ENCODE measurements at places on chromosomes 16 and 17.

DNA sequence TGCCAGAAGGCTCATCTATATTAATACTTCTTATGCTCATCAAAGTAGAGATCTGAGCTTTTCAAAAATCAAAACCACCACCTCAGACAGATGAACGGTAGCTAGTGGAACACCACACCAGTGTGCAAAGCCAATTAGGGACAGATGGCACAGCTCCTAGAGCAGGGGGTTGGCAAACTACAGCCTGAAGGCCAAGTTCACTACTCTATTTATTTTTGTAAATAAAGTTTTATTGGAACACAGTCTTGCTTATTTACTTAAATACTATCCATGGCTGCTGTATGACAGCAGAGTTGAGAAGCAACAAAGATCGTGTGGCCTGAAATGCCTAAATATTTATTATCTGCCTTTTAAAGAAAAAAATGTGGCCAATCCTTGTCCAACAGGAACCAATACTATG, 56.8 kb downstream of the AMFR start:
- DNase-seq: no peak

- DNase-seq: no peak
Observed at GRCh38 chr17:69763503-69763902, 311.5 kb upstream of the KCNJ16 start.

DNA sequence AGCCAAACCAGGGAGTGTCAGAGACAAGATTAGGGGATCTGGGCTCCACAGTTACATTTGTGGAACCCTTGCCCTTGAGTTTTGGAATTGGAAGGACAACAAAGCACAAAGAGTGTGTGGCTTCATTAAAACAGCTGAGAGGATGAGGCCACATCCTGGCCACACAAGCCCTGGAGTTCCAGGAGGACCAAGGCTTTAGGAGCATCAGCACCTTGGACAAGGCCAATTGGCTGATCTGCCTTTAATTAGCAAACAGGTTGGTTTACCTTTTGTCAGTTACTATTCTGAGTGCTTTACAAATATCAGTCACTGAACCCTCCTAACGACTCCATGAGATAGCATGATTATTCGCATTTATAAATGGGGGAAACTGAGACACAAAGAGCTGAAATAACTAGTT, 54.7 kb downstream of the SLC6A2 start:
- DNase-seq: peak; percentile 41

- no peak for DNase-seq
Observed at GRCh38 chr17:46124695-46125592, 68.3 kb downstream of the KANSL1 start.

GRCh38 chr16:67699265-67699664, 19.9 kb downstream of the GFOD2 start:
- no peak for DNase-seq

DNA sequence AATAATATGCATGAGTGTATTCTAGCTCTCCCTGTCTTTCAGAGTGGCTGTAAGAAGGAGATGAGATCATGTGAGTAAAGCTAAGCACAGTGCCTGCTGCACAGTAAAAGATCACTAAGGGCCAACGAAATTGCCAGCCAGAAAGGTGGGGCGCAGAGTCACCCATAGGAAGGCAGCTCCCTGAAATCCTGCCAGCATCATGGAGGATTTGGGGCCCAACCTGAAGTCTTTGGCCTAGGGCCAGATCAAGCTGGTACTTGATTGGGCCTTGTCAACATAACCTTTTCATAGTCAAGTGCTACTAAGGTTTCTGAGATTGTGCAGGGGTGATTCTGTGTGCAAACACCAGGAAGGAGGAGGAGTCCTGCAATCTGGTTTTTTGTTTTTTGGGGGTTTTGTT, 16.5 kb downstream of the SCNN1B start:
- DNase-seq: no peak

DNA sequence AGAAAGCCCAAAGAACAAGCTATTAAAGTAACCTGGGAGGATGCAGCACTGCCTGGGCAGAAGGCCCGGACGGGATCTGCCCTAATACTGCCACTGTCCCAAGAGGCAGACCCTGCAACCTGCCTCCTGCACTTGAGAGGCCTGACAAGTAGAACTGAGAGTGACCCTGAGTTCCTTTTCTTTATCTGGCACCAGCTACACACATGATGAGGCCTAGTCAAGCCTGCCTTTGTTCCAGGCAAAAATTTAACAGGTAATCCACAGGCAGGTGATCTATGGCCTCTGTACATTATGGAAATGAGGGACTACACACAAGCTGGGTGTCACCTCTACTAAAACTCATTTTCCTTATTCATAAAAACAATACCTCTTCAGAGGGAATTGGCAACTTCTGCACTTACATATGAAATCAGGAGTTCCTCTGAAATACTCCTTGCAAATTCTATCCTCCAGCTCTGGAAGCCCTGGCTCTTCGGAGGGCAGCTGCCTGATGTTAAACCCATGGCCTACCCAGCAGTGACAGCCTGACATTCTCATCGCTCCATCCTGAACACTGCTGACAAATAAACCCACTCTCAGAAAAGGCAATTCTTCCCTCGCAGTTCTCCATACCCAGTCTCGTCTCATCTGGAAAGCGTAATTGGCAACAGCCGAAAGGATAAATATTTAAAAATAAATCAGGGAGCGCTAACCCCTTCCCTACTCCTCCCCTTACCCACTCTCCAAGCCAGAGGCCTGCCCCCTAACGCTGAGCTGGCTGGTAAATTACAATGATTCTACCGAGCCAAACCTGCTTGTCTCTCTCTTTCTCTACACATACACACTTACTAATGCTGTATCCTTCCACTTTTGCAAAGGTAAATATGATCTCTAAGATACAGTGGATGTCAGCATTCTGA, 2.5 kb upstream of the ZFHX3 start:
- no peak for DNase-seq

- DNase-seq: no peak
Observed at GRCh38 chr17:2213291-2213960, 90.2 kb downstream of the SMG6 start.

DNA sequence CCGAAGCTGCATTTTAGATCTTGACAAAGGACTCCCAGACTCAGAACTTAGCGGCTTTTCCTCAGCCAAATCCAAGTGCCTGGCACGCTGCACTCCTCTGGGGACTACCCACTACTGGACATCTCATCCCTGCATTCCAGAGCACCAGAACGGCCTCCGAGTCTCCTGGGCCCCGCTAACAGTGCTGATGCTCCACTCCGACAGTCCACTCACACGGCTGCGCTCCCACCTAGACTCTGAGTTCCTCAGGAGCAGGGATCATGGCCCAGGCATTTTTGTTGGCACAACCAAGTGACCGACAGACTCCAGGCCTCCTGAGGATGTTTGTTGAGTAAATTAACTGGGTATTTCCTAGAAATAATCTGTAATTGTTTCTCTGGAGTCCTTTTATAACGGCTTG, 79.1 kb downstream of the NDEL1 start:
- DNase-seq: no peak

DNA sequence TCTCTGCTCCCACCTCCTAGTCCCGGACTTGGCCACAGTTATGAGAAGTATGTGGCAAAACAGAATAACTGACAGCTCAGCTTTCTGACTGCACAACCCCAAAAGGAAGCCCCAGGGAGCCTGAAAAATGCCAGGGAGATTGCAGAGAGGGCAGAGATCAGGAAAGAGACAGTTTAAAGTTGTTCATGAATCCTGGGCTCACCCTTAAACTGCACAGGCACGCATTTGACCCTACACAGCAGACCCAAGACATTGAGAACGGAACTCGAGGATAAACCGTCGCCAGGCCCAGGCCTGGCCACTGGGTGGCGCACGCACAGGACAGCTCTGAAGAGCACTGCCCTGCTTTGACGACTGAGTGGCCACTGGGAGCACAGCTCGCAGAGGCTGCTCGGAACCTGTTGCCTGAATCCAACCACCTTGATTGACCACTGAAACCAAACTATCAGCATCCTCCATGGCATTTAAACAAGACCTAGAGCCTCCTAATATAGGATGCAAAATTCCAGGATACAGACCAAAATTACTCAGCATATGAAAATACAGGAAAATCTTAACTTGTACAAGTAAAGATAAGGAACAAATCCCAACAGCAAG, 114.0 kb downstream of the C16orf95 start:
- DNase-seq: peak; percentile 91

DNA sequence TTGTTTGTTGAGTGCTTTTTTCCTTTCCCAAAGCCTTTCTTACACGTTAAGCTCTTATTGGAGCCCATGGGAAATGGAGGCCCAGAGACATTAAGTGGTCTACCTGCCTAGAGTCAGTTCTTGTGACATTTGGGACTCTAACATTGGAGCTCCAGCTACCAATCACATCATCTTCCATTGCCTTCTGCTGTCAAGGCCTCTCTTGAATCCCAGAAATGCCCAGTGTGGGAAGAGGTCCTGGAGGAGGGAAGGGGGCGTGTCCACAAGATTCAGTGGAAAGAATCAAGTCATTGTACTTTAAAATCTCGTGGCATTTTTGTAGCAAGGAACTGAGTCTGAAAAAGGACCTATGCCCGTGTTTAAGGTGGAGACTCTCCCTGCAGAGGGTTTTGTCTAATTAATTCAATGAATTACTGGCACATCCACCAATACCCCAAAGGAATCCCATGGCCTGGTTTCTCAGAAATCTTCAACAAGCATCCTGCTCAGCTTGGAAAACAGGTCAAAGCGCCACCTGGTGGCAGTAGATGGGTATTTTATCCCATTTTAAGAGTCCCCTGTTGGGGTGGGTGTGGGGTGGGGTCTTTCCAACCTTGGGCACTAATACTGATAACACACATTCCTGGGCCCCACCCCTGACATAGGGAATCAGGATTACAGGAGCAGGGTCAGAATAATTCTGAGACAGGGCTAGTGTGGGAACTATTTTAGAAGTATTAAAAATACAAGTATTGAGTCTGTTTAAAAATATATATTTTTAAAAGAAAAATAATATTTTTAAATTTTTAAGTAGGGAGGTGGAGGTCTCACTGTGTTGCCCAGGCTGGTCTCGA, 24.6 kb downstream of the GPT2 start:
- peak; percentile 91 for DNase-seq

- DNase-seq: no peak
Observed at GRCh38 chr17:31320241-31320640, 1.2 kb downstream of the EVI2A start.

- peak; percentile 69 for DNase-seq
Observed at GRCh38 chr17:39666231-39666600, 1.1 kb downstream of the TCAP start.

DNA sequence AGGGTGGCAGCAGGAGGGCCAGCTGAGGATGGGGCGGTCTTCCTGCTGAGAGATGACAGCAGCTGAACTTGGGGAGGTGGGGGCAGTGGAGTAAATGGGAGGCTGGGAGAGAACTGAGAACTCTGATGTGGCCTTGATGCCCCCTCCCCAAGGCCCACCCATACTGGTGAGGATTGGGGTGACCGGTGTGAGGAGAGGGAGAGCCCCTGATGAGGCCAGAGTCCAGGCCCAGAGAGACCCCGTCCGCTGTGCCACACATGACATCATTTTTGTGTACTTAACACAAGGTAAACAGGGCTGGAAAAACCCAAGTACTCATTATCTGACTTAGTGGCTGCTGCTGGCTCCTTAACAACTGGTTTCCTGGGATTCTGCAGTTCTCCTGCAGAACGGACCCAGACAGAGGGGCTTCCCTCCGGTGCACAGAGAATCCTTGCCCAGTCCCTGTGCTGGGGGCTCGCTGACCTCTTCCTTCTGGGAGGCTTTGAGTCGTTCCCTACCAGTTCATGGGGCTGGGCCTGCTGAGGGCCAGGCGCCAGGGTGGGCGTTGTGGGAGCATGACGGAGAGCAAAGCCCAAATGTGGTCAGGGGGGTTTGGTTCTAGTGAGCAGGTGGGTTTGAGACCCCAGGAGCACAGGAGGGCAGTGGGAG, 207.6 kb downstream of the RAB11FIP4 start:
- no peak for DNase-seq

GRCh38 chr16:26733710-26734109, 333.0 kb upstream of the C16orf82 start:
- DNase-seq: no peak

DNA sequence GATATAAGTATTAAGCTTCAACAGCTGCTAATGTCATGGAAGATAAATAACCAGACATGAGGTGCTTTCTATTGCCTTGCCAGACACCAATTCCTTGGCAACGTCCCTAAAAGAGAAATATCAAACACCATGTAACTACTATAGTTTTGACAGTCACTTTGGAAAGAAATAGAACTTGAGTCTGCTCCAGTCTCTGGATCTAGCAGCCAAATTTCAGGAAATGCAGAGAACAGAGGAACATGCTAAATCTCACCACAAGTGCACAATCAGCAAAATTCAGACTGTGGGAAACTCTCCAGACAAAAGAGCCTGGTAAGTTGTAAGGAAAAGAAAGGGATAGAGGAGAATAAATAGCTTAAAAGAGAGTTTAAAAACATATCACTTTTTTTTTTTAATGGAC, 28.4 kb upstream of the TANC2 start:
- DNase-seq: no peak

GRCh38 chr17:64146418-64147109, 16.6 kb upstream of the ERN1 start:
- DNase-seq: peak; percentile 56

DNA sequence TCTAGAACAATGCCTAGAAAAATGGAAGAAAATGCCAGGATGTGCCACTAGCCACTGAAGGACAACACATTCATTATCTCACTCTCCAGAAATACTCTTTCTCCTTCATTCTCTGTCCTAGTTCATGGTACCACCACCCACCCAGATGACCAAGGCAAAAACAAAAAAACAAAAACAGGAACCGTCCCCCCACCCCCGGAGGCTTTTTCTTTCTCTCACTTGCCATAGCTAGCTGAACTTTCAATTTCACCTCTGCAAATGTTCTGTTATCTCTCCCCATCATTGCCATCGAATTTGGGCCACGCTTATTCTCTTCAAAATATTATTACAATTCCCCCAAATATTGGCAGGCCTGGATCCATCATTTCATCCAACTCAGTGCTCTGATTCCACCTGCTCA, 49.0 kb downstream of the SOX9 start:
- no peak for DNase-seq

DNA sequence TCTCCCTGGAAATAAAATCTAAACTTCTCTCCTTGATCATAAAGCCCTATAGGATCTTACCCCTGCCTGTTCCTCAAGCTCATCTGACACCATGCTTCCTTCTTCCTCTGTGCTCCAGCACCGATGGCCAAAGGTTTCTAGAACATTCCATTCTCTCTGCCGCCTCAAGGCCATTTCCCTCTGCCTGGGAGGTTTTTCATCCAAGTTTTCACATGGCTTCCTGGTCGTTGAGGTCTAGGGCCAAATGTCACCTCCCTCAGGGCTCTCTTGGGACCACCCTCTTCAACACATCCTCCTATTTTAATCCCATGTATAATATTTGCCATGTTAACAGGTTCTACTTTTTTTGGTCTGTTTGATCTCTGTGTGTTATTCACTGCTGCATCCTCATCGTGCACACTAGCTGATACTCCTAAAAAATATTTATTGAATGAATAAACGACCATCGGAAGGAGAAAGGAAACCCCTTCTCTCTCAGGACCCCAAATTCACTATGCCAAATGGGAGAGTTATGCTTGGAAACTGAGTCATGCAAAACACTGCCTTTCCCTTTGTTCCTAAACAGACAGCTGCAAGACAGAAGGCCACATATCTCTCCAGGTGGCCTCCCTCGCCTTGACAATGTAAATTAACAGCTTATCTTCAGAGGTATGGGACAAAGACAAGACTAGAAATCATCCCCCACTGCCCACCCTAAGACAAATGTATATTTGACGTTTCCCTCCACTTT, 78.5 kb downstream of the XYLT1 start:
- no peak for DNase-seq

GRCh38 chr16:17832738-17833137, 362.0 kb upstream of the XYLT1 start:
- DNase-seq: no peak

- DNase-seq: no peak
Observed at GRCh38 chr17:77433385-77434135, 292.8 kb downstream of the SEC14L1 start.
